ENCODE measurements at places on chromosomes 4 and X. TPM values are rescaled to one million over a fixed set of nuclear protein-coding genes. Genes with fewer than 3 reads are reported as not detected.

- no peak for DNase-seq
Measured at GRCh38 chr4:185379326-185380295, 16.1 kb downstream of the LRP2BP start.

GRCh38 chr4:7287918-7288280 is 95.6 kb downstream of the SORCS2 start:
- DNase-seq, result no peak

- DNase-seq, result no peak
Measured at GRCh38 chrX:53682885-53683555, 3.5 kb downstream of the HUWE1 start.

GRCh38 chr4:144189121-144189520 is 48.6 kb upstream of the GYPA start:
- no peak for DNase-seq

GRCh38 chr4:32147446-32148085 is 1427.4 kb downstream of the PCDH7 start:
- DNase-seq, result no peak

Gene PPARGC1A
- total RNA-seq, result 3.3 TPM

Gene RBPJ
- total RNA-seq, result 82.2 TPM

Gene GABRQ
- total RNA-seq, result 0.08 TPM

Gene CXCR3
- not detected for total RNA-seq
